Fibroblast of pulmonary artery (primary cell): ENCODE measurements at places on chromosomes 5 and 9.

- no peak for DNase-seq
Observed at GRCh38 chr9:101652601-101653175, 57.9 kb upstream of the PPP3R2 start.

- peak; percentile 7 for DNase-seq
Observed at GRCh38 chr9:117747386-117747970, 43.3 kb downstream of the TLR4 start.

DNA sequence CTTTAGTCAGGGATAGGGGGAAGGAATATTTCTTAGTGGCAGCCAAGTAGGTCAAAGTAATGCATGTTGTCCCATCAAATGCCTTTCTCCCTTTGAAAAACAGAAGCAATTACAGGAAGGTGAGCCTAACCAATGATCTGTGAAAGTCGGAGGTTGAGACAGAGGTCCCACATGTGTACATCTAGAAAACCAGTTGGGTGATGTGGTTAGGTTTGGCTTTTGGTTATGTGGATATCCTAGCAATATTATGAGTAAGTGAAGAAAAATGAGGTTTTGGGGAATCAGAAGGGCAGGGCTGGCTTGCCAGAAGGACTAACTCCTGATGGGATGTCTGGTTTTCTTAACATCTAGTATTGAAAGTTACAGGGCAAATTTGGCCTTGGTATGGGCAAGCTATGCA, 63.4 kb upstream of the PALM2AKAP2 start:
- DNase-seq, result no peak

DNA sequence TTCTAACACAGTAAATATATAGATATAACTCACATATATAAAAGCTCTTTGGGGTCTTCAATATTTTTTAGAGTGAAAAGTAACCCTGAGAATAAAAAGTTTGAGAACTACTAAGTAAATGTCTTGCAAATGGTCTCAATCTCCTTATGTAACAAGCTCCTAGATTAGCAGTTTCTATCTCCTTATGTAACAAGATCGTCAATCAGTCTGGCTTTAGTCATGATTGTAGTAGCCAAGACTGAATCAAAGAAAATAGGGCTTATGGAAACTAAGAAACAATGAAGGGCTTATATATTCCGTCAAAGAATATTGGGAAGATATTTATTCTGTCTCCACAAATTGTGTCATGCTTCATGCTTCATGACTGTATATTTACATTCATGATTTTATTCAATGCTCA, 22.4 kb upstream of the FREM1 start:
- DNase-seq, result no peak

DNA sequence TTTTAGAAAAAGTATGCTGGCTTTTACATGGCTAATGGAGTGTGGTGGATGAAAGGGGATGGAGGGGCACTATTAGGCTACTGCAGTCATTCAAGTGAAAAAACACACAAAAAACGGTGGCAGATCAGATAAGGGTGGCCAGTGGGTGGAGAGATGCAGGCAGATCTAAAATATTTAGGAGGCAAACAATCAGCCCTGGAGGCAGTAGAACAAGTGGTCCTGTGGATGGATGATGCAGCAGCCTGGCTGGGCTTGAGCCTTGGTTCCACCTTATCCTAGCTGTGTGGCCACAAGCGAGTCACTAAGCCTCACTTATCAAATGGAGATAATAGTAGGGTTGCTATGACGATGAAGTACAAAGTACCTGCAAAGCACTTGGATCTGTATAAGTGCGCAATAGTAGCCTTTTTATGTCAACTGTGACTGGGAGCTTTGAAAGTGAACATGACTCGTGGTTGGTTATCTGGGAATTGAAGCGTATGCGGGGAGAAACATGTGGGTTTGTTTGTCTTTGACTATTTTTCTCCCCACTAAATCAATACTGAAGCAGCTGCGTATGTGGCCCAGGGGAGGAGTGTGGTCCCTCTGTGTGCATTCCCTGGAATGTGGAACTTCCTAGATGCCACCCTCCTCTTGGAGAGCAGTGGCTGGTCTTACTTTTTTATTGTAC, 20.2 kb downstream of the NSG2 start:
- DNase-seq, result no peak

DNA sequence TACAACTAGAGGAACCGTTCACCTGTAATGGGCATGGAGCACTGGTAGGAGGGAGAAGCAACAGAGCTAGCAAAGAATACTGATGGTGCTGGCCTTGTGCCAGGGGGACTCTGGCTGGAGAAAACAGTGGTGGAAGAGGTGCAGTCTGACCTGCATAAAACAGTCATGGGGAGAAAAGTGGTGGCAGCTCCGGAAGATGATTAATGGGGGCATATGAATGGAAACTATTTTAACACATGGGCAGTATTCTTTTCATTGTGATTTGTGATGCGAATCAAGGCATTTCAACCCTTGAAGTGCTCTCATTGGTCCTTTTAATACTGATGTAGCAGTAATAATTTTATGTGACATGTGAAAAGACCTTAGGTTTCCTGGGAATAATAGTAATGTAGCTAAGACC, 219.6 kb downstream of the ADAMTS6 start:
- peak; percentile 65 for DNase-seq

- DNase-seq, result no peak
Observed at GRCh38 chr5:125052584-125052983, 306.1 kb upstream of the ZNF608 start.

GRCh38 chr5:88879724-88880123, 3.3 kb downstream of the MEF2C start:
- DNase-seq, result no peak

DNA sequence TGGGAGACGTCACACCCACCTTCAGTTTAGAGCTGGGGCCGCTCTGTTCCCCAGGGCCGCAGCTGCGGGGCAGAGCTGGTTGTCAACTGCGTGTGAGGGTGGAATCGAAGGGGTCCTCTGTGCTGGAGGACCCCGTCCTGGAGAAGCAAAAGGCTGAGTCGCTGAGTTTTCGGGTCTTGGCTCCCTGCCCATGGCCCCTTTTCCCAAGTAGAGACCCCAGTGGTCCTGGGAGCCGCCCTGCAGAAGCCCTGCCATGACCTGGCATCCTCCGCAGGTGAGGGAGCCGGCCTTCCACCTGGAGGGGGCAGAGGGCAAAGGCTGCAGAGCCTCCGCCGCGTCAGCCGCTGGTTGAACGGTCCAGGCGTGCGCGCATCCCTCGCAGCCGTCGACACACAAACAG, 90.4 kb upstream of the COL5A1 start:
- no peak for DNase-seq

DNA sequence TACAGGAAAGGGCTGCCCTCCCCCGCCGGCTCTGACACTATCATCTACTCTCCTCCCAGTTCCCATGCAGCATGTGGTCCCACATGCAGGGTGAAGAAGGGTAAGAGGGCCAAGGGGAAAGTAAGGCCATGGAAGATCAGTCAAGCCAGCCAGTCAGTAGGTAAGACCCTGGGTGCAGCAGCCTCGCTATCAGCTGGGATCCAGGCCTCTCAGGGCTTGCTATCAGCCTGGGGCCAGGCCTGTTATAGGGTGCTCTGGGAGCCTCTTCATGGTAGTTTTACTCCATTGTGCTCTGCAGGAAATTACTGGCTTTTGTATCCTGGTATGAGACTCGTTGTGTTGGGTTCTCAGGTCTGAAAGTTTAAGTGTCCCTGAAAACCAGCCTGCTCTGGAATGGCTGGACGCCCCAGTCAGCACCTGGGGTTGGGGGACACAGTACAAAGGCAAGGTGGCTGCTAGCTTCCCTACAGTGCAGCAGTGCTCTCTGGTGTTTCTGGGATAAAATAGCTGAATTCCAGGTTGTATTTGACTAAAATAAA, 21.4 kb downstream of the SLC22A4 start:
- DNase-seq, result no peak

- DNase-seq, result no peak
Observed at GRCh38 chr5:140791089-140791488, 3.6 kb upstream of the PCDHA2 start.

- no peak for DNase-seq
Observed at GRCh38 chr9:95545831-95546567, 29.2 kb upstream of the PTCH1 start.

DNA sequence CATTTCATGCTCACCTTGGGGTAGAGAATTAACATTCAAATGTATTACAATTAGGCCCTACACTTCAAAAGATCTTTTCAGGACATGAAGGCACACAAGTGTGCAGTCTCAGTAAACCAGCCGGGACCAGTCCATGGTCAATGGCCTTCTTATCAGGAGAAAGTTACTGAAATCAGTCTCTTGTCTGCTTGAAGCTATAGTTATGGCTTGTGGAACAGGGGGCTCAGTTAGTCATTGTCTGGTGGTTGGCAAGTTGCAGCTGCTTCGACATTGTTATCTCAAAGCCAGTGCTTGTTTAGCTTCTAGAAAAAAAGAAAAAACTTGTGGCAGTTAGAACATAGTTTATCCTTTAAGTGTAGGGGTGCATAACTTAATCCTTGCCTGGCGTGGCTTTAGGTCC, 213.1 kb upstream of the ACO1 start:
- DNase-seq, result no peak

- no peak for DNase-seq
Observed at GRCh38 chr9:99035313-99035712, 69.6 kb upstream of the TGFBR1 start.

DNA sequence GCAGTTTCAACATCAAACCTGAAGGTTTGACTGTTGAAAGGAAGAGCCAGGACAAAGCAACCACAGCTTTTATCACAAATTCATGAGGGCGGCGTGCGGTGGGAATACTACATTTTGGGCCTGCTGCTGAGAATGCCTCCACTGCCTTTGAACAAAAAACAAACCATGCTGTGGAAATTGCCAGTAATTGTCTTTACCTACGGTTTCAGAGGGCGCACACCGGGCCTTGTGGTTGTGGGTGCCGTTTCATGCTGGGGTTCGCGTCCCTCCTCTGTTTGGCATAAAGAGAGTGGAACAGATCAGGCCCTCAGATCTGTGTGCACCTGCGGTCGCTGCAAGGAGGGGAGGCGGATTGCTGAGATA, 27.6 kb upstream of the TCF7 start:
- DNase-seq, result no peak

- DNase-seq, result no peak
Observed at GRCh38 chr5:22842574-22842973, 10.6 kb downstream of the CDH12 start.

- DNase-seq, result no peak
Observed at GRCh38 chr5:4191703-4192102, 596.1 kb downstream of the IRX1 start.

GRCh38 chr5:8895599-8895998, 650.3 kb downstream of the SEMA5A start:
- DNase-seq, result no peak

DNA sequence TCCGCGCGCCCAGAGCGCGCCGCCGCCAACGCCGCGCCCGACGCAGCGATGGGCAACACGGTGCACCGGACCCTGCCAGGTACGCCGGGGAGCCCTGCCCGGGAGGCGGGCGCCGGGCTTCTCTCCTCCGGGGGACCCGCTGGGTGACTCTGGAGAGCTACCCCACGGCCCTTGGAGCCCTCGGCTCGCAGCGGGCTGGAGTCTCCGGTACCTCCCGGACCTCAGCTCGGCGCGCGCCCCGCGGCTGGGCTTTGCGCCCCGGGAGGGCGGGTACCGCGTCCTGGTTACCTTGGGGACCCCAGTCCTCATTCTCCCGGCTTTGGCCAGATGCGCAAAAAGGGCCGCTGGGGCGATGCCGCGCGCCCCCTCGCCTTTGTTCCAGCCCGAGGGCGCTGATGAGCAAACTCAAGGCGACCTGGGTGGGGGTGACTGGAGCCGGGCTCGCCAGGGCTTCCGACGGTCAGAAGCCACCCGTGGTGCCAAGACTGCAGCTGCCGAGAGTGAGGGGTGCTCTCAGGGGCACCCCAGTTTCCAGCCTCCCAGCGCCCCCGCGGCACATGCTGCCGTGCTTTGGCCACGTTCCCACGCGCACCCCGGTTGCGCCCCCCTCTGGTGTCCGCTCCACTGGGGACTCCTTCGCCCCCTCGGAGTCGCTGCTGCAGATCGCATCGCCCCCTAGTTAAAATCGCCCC, 442 bp downstream of the NEURL1B start:
- DNase-seq, result no peak

DNA sequence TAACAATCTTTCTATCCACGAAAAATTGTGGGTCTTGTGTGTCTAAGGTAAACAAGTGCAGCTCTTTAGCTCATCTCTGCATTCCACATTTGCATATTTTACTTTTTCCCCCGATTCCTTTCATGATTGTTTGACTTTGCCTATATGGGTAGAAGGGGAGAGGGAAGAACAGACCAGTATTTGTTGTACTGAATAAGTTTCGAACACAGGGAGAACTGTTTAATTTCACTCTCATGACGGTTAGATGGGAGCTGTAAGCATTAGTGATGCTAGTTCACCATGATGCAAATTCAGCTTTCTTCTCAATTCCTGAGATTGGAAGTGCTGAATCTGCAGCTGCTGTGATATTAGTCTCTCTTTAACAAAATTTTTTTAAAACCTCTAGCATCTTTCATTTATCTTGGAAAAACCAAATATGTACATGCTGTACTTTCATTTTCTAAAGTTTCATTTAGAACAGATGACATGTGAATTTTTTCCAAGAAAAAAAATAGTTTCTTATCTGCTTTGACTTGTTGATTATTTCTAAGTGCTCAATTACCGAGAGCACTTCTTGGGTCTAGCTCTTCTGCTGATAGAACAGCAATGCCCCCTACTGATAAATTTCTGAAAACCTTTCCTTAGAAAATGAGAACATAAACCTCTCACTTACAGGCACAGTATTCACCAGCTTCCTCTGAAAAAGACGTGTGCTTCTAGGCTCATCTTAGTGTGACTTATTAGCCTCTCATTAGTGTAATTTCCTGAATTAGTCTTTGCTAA, 149.5 kb downstream of the BAAT start:
- DNase-seq, result peak; percentile 34

DNA sequence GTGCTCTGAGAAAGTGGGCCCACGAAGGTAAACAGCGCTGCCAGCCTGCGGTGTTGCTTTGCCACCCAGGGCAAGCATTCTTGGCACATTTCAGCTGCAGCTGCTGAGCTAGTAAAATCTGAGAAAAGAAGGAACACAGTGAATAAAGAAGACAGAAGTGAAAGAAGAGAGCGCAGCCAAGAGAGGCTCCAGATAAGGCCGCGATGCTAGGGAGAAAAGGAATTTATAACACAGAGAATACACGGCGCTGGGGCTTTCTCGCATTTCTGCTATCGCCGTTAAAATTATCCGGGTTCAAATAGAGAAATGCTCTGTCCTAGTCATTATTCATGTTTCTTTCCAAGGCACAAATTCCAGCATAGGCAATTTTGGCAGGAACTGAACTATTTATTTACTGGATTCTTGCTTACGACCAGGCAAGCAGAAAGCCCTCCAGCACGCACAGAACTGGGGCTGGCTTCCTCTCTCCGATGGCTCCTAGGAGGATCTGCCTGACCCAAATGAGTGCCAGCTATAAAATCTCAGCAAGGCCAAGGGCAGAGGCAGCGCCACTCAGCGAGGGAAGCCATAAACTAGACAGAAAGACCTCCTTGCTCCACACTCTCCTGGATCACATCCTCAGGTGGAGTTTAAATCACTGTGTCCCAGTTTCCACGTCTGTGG, 111.2 kb downstream of the ATPSCKMT start:
- no peak for DNase-seq
